ENCODE measurements at places on chromosomes 3 and 15.
A peak's percentile ranks its signal among the peaks of the same experiment; 100 is the strongest.

- no peak for DNase-seq
Observed at GRCh38 chr3:179247289-179248015, 3.5 kb downstream of the KCNMB3 start.

- DNase-seq: no peak
Observed at GRCh38 chr3:130627143-130627855, 110.3 kb downstream of the COL6A6 start.

DNA sequence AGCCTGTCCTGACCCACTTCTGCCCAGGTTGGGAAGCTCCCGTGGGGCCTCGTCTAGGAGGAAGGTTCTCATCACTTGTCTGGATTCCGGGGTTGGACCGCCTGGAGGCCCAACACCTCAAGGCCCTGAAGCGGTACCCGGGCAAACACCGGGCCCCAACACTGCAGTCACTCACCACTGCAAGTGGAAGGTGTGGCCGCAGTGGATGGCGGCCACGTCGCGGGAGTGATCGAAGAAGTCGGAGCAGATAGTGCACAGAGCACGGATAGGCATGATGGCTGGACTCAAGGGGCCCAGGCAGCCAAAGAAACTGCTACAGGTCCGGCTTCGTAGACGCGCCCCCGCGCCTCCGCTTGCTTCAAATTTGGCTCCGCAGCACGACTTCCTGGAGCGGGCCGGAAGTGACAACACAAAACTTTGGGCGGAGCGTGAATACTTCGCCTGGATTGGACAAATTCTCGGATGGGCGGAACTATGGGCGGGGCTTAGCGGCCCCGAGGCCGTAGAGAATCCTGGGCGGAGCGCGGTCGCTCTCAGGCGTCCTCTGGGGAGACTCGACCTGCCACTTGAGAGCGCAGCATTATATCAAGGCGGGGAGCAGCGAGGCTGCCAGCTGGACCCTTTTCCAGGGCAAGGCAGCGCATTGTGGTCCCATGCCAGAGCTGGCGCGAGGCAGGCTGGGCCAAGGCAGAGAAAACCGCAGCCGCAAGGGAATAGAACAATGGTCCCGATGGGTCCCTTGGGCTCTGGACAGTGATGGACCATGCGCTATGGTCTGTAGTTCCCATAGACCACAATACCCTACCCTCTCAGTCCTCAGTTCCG lies at the start of gene TRAIP:
TSS of gene TRAIP (minus strand) at position 384 of the 825 bp plus-strand sequence. CDS start at position 273, 111 bp downstream.
- DNase-seq: peak; percentile 91

- no peak for DNase-seq
Observed at GRCh38 chr15:80837006-80837405, 57.8 kb downstream of the CEMIP start.

DNA sequence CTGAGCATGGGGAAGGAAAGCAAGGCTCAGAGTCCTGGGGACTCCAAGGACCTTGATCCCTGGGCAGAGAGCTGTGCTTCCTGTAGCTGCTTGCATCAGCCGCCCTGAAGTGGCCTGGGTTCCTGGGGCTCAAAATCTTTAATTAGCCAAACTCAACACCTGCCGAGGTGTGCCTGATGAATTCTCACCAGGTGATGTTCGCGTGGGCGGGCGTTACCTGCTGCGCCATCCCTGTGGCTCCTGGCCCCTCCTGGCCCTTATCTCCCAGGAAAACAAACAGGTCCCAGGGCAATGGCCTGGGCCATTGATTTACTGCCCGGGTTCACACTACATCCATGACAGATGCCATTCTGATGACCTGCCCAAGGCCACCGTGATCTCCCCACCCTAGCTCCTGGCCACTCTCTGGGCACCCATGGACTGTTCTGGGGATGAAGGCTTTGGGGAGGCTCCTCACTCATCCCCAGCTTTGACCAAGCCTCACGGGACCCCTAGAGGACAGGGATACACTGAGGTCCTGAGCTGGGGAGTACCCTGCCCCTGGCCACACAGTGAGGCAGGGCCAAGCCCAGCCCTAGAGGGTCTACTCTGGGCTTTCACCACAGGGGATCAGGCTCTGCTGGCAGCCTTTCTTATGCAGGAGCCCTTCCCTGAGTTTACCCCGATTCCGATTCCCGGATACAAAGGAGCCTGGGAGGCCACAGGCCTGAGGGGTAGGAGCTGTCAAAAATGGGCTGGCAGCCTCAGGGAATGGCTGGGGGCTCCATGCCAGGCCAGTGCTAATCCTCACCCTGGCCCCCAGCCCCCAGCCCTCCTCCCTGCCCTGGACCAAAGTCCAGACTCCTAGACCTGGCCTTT lies 5.7 kb downstream of the SLC38A3 start:
- DNase-seq: no peak

GRCh38 chr3:15451216-15452113 lies 24.1 kb downstream of the EAF1 start:
- no peak for DNase-seq

DNA sequence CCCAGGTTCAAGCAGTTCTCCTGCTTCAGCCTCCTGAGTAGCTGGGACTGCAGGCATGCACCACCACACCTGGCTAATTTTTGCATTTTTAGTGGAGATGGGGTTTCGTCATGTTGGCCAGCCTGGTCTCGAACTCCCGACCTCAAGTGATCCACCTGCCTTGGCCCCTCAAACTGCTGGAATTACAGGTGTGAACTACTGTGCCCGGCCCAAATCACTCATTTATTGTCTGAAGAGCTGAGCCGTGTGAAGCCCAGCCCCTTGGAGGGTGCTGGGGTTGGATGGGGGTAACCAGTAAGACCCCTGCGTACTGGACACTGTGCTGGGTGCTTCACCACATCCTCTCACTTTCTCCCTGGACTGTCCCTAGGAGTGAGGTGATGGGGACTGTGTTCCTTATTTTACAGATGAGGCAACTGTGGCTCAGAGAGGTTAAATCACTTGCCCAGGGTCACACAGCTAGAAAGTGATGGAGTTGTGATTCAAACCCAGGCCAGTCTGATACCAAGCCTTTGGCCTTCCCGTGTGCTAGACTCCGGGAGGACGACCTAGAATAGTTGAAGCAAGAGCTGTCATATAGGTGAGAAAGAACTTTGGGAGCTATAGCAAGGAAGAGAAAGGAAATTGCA lies 41.7 kb upstream of the IREB2 start:
- DNase-seq: no peak

DNA sequence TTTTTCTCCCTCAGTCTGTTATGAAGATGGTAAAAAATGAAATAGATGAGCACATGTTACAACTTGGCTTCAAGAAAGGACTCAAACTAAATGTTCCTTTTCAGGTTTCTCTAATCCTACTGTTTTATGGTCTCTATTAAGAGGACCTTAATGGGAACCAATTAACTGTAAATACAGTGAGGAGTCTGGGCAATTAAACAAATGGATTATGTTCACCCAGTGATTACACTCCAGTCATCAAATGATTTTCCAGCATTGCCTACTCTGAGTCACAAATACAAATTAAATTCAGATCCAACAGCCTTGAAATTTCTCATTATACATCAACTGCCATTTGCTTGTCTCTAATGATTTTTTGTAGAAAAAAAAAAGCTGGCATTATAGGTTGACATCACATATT lies 129.2 kb downstream of the NEK10 start:
- DNase-seq: no peak

- DNase-seq: no peak
Observed at GRCh38 chr3:175111036-175111435, 251.9 kb downstream of the NAALADL2 start.

GRCh38 chr3:123258811-123259420 lies 57.2 kb downstream of the SEC22A start:
- peak; percentile 64 for DNase-seq

DNA sequence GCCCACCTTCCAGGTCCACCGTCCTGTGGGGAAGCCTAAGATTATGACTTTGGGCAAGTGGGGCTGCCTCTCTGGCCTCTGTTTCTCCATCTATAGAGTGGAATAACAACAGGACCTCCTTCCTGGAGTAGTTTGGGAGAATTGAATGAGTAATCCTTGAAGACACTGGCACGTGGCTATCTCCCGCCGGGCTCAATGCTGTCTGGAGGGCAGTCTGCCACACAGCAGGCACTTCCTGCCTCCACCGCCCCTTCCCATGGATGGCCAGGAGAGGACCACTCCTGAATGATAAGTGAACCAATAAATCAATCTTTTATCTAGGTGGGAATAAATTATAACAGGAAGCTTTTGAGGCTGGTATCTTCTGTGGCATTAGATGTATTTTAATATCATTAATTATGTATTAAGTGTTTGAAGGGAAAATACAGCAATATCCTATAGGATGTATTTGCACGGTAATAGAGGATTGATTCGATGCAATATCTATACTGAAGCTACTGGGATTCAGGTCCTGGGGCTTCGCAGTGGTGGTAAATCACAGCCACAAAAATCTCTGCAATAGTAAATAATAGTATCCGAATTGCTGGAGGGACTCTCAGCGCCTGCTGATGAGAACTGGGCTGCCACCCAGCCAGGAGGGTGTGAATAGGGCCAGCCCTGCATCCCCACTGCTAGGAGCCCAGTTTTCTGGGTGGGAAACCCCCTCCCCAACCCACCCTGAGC lies 15.9 kb downstream of the MEGF11 start:
- no peak for DNase-seq

DNA sequence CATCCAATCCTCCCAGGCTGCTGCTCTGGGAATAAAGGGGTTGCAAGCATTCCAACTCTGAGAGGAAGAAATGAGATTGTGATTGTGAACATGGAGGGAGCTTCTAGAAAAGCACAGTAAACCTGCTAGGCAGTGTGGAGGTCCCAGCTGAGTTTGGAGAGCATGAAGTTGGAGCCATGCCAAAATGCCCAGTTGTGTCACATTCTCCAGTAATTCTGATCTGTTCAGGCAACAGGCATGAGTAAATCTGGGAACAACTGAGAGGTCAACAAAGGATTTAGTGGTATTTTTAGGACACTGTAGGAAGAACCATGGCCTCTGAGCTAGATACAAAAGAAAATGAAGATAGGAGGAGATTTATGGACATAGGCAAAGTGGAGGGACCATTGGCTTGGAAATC lies 74.7 kb downstream of the CYP19A1 start:
- DNase-seq: no peak

DNA sequence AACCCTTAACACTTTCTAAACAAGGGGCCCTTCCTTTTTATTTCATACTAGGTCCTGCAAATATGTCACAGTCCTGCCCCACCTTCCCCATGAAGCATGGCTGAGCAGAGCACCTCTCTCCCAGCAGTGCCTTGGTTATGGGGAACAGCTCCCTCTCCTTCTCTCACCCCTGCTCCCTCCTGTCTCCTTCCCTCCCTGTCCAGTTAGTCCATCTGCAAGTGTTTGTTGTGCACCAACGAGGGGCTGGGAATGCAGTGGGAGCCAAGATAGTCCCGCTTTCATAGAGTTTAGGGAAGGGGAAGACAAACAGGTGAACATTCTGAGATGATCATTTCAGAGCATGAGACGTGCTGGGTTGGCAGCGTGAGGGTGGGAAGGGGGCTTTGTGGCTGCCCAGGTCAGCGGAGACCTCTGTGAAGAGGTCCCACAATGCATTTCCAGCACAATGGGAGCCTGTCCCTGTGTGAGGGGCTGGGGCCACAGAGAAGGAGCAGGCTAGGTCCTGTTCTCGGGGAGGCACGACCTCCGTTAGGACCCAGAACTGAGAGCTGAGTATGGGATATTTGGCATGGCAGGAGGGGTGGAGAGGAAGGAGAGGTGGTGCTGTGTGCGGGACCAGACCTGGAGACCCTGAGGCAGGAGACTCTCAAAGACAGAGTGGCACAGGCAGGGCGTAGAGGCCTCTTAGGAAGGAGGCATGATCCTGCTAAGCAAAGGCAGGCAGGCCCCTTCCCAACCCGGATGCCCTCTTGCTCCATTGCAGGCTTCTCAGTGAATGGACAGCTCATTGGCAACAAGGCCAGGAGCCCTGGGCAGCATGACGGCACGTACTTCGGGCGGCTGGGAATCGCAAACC lies 5.5 kb upstream of the ITIH3 start:
- no peak for DNase-seq

DNA sequence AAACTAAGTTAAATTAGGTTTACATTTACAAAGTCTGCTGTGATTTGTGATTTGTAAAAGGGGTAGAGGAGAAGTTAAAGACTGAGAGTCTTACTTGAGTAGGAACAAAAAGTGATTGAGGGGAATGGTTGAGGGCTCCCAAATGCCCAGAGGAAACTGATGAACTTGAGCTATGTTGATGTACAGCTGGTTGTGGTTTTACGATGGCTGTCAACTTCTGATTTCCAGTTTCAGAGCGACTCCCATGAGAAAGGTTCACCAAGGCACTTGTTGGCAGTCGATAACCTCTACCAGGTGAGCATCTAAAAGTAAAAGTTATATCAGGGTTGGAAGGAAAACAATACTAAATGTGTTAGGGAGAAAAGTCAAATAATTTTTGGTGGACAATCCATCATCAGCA lies 91.0 kb downstream of the XRN1 start:
- no peak for DNase-seq

GRCh38 chr15:38038659-38039442 lies 104.4 kb downstream of the TMCO5A start:
- no peak for DNase-seq

GRCh38 chr3:154486949-154487348 lies 57.0 kb upstream of the GPR149 start:
- no peak for DNase-seq

DNA sequence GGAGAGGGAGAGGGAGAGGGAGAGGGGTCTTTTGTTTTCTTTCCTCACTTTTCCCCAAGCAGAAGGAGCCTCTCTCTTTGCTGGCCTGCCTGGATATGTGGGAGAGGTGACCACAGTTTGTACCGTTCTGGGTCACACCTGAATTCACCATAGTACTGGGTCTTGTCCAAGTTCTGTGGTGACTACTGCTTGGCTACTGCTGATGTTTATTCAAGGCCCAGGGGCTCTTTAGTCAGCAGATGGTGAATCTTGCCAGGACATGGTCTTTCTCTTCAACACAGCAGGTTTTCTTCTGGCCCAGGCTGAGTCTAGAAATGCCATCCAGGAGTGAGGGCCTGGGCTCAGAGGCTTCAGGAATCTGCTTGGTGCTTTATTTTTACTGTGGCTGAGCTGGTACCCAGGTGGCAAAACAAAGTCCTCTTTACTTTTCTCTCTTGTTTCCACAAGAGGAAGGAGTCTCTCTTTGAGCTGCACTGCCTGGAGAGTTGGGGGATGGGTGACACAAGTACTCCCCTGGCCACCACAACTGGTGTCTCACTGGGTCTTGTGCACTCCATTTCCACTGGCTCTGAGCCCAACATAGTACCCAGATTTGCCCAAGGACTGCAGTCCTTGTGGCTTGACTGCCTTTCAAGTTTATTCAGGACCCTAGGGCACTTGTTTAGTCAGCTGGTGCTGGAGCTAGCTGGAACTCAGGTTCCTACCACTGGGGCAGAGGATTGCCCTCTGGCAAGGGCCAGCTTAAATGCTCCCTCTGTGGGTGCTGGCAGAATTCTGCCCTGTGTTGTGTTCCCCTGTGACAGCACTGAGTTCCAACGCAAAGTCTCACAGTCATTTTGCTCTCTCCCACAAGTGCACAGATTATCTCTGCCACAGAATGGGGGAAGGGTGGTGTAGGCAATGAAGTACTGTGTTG lies 16.8 kb upstream of the CCNDBP1 start:
- peak; percentile 55 for DNase-seq

Measured in ACHN (cell line).